ENCODE measurements at places on chromosomes 13 and 19.

DNA sequence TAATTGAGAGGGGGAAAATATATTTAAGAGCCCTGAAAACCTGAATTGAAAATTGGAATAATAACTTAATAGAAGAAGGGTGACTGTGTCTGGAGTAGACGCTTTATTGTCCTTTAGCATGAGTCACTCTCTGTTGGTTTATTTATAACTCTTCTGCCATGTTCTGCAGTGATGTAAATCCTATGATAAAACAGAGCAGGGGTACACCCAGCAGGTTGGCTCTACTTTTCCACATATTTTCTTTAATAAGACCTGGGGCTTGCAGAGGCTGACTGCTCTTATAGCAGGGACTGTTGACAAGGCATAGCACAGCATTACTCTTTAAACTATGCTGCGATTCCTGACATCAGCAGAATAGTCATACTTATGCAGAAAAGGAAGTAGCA is 389.9 kb upstream of the PCDH9 start:
- DNase-seq, result peak; percentile 17

DNA sequence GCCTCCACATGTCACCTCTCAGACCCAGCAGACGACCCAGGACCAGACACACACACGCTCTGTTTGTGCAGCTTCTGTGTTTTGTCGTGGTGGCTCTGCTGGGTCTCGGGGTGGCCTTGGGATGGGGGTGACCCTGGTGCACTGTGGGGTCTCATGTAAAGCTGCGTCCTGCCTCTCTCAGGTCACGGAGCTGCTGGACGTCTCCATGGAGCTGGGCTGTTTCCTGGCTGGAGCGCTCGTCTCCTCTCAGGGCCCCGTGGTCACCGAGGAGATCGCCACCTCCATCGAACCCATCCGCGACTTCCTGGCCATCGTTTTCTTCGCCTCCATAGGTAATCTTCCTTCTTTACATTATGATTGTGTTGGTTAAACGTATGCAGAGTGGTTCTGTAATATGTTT is 45.4 kb upstream of the TFDP1 start:
- DNase-seq, result no peak

GRCh38 chr13:44764302-44764692 is 188.2 kb upstream of the TSC22D1 start:
- DNase-seq, result no peak

- DNase-seq, result no peak
Observed at GRCh38 chr13:103133556-103133955, 67.3 kb upstream of the SLC10A2 start.

GRCh38 chr13:114202581-114202980 is 23.5 kb downstream of the CFAP97D2 start:
- DNase-seq, result no peak

- DNase-seq, result no peak
Observed at GRCh38 chr19:39150807-39151600, 25.4 kb downstream of the PAK4 start.

- DNase-seq, result no peak
Observed at GRCh38 chr19:33430674-33431277, 57.3 kb downstream of the CEBPG start.

DNA sequence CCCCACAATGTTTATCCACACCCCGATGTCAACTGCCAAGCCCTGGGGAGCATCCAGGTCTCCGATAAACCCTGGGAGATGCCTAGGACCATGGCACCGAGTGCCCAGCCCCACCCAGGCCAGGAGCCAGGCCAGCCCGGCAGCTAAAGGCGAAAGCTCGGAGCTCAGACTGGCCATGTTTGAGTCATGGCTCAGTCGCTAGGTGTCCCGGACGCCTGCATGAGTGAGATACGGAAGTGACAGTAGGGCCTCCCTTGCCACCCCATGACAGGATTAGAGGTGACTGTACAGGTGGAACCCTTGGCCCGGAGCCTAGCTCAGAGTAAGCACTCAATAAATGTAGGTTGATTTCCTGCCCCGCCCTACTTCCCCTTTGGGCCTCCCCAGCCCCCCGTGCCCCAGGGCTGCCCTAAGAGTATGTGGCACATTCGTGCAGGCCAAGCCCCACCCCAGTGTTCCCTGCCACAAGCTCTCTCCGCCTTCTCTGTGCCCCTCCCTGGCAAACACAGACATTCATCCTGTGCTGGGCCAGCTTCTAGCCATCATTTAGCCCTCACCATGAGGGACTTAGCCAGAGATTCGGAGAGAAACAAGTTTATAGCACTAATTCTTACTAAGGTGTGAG is 5.8 kb upstream of the TPM4 start:
- DNase-seq, result no peak

DNA sequence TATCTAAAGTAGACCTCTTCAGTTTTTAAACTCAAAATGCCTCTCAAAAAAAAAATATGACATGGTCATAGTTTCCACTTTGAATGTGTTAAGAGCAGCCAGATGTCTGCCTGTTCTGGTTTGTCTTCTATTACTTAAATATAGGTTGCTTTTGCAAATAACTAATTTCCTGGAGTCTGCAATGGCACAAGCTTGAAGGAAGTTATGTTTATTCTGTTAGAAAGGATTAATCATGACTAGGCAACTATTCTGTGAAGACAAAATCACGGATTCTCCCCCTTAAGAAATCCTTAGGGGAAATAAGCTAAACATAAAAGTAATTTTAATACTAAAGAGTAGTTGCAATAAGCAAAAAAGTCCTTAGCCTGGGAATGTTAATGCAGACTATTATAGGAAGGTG is 26.3 kb downstream of the SKA3 start:
- no peak for DNase-seq

GRCh38 chr19:57560049-57560491 is 407 bp upstream of the ZNF550 start:
- no peak for DNase-seq

DNA sequence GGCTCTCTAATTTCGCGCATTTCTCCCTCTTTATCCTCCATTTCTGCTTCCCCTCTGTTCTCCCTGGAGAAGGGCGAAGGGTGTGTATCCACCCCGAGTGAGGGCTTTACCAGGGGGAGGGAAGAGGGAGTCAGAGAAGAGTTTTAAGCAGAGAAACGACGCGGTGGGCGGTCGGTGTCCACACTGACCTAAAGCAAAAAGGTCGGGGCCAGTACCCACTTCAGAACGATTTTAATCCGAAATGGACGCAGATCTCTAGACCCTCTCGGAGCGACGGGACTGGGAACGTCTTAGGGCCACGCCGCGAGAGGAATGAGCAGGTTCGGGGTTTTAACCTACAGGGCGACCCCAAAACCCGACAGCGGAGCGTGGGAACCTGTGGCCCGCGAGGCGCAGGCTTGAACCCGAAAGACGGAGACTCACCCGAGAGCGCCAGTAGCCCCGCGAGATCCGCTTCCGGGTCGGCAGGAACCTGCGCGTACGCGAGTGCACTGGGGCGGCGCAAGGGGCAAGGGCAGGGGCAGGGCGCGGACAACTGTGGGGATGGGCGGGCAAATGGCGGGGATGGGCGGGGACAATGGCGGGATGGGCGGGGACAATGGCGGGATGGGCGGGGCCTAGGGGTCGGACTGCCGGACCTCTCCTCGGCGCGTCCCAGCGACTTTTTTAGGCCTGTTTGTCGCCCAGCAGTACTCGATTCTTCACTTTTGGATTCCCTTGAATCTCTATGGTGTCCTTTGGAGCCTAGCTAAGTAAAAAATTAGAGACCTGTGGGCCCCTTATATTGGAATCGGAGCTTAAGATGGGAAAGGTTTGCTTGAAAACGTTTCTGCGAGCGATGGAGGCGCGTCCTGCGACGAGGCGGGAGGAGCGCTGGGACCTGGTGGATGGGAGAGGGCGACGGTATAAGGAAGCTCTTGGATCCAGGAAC is at the start of gene ZNF677:
TSS of gene ZNF677 (minus strand) at position 463 of the 931 bp plus-strand sequence. CDS start 3,323 bp downstream, outside the sequence.
- DNase-seq, result peak; percentile 27

DNA sequence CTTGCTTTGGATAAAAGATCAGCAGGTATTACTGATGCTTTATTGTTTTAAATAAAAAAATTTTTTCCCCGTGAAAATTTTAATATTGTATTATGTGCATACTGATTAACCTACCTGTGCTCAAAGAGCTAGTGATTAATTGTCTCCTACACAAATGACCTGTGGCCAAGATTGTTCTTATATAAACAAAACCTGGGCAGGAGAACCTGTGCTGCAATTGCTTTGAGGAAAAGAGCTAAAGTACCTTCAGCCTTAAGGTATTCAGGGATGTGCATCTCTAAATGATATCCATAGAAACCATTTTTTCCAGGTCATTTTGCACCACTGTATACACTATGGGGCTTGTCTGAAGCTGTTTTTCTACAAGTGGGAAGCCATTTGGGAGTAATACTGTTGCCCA is 1.2 kb downstream of the FRY start:
- DNase-seq, result no peak

DNA sequence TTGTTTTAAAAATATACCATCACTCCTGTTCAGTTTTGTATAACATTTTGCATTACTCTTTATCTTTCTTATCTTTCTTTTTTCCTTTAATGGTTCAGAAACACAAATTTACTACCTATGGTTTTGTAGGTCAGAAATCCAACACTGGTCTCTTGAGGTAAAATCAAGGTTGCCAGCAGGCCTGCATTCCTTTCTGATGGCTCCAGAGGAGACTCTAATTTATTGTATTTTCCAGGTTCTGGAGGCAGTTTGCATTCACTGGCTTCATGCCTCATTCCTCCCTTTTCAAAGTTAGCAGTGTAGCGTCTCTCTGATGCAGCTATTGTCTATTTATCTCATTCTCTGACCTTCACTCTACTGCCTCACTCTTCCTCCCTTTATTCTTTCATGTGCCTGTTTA is 767.4 kb downstream of the SLITRK6 start:
- DNase-seq, result no peak

DNA sequence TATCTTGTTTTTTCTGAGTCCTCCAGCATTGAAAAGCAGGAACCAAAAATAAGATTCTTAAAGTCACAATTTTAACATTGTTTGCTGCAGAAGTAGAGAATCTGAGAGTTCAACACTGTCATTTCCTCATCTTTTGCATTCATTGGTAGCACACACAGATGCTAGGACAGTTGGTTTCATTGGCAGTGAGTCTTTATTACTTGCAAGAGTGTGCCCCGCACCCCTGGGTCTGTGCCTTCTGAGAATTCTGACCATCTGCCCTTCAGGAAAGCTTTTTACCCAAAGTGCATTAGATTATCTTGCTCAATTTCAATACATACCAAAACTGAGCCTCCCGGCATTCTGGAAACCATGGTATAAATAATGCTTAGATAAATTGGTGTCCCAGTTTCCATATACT is 247.7 kb upstream of the SLITRK1 start:
- no peak for DNase-seq

GRCh38 chr13:27559719-27560118 is 60.6 kb downstream of the LNX2 start:
- no peak for DNase-seq

- no peak for DNase-seq
Observed at GRCh38 chr13:80462567-80462966, 121.6 kb upstream of the SPRY2 start.

- DNase-seq, result no peak
Observed at GRCh38 chr13:28885181-28885580, 65.0 kb downstream of the MTUS2 start.

GRCh38 chr13:48302871-48303358 is 636 bp upstream of the RB1 start:
- no peak for DNase-seq

DNA sequence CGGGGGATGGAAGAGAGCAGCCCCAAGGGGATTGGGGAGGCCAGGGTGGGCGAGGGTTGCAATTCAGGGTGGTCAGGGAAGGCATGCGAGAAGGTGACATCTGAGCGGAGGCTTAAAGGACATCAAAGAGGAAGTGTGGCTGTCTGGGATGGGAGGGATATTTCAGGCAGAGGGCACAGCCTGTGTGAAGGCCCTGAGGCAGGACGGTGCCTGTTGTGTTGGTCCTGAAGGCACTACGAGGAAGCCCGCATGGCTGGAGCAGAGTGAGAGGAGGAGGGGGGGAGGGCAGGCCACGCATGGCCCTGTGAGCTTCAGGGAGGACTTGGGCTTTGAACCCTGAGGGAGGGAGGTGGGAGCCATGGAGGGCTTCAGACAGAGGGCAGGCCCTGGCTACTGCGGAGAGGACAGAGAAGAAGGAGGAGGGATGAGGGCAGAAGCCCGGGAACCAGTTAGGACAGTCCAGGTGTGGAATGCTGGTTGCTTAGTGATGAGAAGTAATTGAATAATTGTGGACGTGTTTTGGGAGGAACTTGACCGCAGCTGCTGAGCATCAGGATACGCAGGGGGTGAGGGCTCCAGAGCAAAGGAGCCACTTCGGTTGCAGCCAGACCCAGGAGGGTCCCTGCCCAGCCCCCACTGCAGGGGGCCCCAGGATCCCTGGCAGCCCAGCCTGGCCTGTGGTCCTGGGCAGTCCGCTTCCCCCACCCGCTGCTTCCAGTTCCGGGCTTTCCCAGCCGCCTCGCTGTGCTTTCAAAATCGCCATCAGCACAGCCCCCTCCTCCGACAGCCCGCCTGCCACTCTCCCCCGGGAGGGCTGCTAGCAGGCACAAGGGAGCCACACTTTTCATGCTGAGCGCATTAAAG is 6.2 kb downstream of the TLE6 start:
- DNase-seq, result peak; percentile 51

DNA sequence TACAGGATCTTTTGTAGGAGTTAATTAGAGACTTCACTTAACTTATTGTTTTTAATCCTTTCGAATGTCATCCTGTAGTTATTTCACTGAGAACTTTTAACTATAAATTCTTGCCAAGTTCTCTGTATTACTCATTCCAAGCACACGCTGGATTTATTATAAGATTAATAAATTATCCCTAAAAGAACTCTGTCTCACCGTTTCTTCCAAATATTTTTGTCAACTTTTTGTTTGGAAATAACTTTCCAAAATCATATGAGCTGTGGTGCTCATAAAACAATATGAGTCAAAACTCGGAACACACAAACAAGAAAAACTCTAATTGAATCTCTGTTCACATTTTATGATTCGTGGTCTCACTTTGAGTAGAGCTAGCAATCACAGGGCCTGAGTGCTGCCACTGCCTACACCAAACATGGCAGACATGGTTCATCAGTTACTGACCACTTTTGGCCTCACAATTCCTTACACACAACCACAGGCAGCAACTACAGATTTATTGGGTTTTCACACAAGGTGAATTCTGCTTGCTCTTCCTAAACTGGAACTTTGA is 412.0 kb downstream of the FGF14 start:
- DNase-seq, result no peak

GRCh38 chr19:6685482-6685881 is 15.5 kb upstream of the TNFSF14 start:
- DNase-seq, result no peak

DNA sequence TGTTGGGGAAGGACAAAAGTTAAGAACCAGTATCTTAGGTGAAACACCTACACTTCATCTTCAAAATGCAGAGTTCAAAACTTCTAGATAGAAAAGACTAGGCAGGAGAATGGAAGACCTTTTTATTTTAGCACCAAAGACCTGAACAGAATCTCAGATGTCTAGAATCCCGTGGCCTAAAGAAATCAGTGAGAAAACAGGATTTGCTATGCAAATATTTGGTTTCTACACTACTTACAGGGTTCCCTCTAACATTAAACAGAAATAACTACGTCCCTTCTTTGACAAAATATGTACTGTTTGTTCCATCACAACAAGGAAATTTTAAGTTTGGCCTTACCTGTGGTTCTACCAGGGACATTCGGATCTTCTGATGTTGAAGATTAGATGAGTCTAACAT is 21.5 kb downstream of the DIS3 start:
- no peak for DNase-seq

- no peak for DNase-seq
Observed at GRCh38 chr13:22696433-22696832, 484.3 kb upstream of the SGCG start.

Data from brain pericyte (primary cell).